Activated CD4-positive, alpha-beta T cell treated with anti-CD3 and anti-CD28 coated beads for 1 hour (primary cell): ENCODE measurements at places on chromosomes 16 and 17.

DNA sequence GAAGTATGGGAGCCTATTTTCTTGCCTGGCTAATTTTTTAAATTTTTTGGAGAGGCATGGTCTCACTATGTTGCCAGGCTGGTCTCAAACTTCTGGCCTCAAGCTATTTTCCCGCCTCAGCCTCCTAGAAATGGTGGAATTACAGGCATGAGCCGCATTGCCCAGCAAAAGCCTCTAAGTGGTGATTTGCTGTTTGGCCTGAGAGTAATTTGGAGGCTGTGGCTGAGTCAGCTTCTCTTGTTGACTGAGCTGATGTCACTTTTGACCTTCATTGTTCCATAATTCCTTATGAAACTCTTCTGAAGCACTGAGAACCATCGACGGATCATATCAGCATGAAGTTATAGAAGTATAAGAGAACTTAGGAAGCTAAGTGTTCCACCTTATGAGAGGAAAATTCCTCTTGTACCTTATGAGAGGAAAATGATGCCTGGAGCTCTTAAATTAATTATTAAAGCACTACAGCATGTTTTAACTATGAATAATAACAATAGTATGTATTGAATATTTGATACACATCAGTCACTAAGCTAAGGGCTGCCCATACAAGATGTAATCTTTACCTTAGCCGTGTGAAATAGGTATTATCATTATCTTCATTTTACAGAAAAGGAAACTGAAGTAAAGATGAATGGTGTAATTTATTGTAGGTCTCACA, 220.8 kb upstream of the MON1B start:
- DNase-seq: no peak

- DNase-seq: no peak
Measured at GRCh38 chr16:81460075-81460474, 15.5 kb downstream of the CMIP start.

DNA sequence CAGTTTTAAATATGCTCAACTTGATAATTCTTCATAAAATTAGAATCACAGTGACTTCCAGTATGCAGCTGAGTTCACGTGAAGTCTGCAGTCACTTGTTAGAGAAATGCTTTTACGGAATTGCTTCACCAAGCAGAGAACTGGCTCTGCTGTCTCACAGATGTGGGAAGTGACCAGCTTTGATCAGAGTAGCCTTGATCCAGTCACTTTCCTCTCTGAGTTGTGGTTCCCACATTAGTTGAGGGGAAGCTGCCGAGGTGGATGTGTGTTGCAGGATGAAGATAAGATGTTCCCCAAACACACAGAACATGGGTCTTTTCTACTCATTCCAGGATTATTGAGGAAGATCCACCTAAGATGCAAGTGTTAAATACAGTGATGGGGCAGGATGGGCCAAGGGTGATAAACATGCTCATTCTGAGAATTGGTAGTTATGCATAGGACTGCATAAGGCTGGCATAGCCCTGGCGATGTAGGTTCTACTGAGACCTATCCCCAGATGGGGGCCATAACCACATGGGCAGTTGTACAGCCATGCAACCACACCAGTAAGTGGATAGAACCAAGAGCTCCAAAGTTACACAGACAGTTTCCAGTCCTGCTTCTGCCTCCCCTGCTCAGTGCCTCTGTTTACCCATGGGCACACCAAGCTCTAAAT, 168.9 kb upstream of the MAF start:
- no peak for DNase-seq

GRCh38 chr17:83062818-83063671, 16.4 kb upstream of the METRNL start:
- DNase-seq: no peak

GRCh38 chr16:78677181-78677731, 577.8 kb downstream of the WWOX start:
- no peak for DNase-seq
